ENCODE measurements at places on chromosomes 3 and 15.
A peak's percentile ranks its signal among the peaks of the same experiment; 100 is the strongest.

DNA sequence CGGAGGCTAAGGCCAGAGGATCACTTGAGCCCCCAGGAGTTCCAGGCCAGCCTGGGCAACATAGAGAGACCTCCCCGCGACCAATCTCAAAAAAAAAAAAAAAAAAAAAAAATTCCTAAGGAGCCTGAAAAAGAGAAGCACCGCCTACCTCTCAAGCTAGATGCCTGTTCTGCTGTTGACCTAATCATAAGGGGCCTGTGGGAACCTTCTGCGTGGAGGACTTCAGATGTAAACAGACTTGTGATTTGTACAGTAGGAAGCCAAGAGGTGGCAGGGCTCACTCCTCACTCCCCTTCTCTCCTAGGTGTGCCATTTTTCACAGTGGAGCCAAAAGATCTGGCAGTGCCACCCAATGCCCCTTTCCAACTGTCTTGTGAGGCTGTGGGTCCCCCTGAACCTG, 3.2 kb downstream of the TYRO3 start:
- DNase-seq, result no peak

DNA sequence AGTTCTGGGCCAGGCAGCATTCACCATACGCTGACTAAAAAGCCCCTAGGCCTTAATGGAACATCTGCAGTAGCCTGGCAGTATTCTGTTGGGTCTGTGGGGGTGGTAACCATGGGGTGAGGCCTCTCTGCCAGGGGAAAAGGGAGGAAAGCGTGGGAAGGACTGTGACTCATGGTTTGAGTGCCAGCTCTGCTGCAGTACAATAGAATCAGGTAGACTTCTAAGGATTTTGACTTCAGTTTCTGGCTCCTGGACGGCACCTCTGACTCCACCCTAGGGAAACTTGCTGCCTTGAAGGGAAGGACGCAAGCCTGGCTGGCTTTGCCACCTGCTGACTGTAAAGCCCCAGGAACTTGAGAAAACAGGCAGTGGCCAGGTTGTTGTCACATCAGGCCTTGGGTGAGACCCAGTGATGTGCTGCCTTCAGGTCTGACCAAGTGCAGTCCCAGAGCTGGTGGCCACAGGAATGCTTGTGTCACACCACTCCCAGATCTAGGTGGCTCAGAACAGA, 148.6 kb downstream of the SUCNR1 start:
- DNase-seq, result no peak

- DNase-seq, result no peak
Measured at GRCh38 chr15:89495638-89496145, 691 bp downstream of the RHCG start.

GRCh38 chr3:105210141-105210540, 156.6 kb upstream of the ALCAM start:
- no peak for DNase-seq

DNA sequence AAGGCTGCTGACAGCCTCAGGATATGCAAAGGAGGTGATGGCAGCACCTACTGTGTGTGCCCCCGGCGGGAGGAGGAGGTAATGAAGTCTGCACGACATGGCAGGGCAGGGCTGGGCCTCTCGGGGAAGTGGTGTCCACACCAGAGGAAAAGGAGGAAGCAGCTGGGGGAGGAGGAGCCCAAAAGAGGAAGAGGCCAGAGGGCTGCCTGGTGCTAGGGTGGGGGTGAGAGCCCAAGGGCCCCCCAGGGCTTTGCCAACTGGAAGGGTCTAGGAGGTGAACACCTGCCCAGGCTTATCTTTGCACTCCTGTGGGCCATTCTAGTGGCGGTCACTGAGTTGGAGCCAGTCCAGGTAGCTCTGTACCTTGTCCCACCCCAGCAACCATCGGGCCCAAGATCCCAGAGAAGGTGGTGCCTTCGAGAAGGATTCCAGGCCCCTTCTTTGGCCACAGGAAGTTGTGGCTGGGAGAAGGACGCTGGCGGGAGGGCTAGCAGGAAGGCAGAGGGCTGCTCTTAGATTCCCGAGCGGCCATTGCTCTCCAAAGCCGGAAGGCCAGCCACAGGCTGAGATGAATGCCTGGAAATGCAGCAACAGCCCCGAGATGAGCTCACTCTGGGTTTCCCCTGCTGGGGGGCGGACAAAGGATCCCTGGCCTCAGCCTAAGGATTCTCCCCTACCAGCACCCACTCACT, 7.0 kb downstream of the GNAI2 start:
- no peak for DNase-seq

DNA sequence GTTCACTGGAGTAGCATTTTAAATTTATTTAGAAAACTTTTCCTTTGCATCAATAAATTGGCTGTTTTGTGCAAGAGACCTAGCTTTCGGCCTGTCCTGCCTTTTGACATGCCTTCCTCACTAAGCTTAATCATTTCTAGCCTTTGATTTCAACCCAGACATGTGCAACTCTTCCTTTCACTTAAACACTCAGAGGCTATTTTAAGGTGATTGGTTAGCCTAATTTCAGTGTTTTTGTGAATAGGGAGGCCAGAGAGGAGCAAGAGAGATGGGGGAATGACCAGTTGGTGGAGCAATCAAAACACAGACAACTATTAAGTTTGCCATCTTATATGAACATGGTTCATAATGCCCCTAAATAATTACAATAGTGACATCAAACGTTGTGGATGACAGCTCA, 333.4 kb downstream of the SLC9A9 start:
- no peak for DNase-seq

DNA sequence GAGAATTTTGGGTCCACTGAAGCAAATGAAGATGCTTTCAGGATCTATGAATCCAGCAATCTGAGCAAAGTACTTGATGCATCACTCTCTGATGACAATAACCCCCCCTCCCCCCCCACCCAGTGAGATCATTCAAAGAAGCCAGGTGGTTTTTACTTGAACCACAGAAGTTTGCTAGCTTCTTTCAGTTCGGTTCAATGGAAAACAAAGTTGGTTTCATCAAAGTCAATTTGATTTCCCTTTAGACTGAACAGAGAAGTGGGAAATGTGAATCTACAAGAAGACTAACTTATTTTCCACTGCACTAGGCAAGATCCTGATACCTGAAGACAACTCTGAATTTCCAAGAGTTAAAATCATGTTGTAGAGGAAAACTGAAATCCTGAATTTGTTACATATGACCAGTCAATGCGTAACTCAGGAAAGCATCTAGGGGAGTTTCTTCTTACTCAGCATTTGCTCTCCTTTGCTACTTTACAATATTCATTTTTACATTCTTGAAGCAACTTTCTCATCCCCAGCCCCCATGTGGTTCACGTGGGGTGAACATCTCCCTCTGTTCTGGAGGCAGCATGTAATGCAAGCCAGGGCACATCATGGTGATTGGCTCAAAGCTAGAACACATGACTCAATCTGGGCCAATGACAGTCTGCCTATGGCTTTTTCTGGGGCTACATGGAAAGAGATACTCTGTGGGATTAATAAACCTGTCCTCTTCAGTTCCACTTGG, 572.6 kb downstream of the FOXP1 start:
- DNase-seq, result no peak

DNA sequence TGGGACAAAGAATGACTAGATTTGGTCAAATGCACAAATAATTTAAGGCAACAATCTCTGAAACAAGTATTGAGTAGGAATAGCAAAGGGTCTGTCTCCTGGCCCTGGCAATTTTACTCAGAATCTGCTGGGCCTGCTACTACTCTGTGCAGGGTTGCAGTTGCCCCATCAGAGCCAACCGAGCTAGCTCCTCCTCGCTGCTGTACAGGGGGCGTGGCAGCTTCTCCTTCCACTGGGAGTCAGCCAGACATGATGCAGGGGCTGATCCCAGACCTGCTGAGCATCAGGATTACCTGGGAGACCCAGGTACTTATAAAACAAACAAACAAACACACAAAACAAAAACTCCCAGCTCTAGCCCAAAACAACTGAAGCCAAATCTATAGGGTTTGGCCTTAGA, 30.5 kb upstream of the PXYLP1 start:
- no peak for DNase-seq

DNA sequence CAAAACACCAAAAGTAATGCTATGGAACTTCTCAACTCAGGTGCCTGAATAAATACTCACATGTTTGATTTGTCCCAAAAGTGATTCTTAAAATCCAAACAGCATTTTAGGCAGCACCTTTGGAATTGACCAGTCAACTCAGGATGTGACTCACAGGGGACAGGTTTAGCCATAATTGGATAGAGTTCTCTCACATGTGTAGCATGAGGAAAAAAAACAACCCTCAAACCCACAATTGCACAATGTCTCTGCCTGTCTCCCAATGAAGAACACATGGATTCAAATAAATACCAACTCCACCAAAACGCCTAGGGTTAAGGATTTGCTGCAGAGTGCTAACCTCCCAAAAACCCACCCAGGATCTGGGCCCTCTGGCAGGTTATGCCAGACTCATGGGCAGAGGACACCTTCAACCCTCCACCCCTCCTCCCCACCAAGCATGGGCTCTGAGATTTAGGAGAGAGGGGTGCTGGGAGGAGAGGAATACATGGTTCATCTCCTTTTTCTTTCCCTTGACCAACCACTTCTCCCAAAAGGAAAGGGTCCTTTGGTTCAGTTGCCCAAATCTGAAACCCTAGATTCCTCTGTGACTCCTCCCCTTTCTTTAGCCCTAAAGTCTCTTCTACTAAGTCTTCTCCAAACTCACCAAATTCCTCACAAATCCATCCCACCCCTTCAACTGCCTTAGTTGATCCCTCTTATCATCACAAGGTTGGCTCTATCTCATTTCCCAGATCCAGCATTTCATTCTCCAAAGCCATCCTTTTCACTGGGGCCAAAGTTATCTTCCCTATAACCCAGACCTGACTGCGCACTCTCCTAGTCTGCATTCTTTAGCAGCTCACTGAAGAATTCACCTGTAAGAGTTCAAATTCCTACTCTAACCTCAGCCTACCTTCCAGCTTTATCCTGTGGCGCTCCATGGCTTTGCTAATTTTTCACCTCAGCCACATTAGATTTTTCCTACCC, 7.7 kb downstream of the RYK start:
- DNase-seq, result no peak

GRCh38 chr15:64046421-64047153, at the start of gene DAPK2:
DAPK2 (minus strand) TSS chr15:64046485; CDS start chr15:64040261, 6,224 bp downstream.
- DNase-seq, result peak; percentile 31

- no peak for DNase-seq
Measured at GRCh38 chr3:143902210-143902609, 53.9 kb upstream of the SLC9A9 start.

Data from NCI-H526 treated with DMSO at 0.1 percent for 48 hours (cell line).